ENCODE measurements at places on chromosomes 1 and 21. TPM values are rescaled to one million over a fixed set of nuclear protein-coding genes. Genes with fewer than 3 reads are reported as not detected.
A peak's percentile ranks its signal among the peaks of the same experiment; 100 is the strongest.

DNA sequence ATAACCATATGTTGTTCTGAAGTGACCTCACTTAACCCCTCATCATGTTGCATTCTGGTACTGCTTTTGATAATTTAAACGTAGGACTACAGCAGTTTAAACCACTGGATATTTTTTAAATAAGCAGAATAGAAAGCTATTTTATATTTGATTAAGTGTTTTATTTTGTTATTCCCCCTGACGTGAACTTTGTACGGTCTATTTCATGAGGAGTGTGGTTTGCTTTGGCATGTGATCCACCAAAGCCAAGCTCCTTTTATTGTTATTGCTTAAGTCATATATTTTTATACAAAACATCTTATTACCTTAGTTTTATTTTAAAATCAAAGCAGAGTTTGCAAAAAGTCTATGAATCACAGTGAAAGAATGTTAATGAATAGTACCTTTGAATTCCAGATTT, 101.4 kb upstream of the L1TD1 start:
- no peak for DNase-seq

- peak; percentile 22 for DNase-seq
Measured at GRCh38 chr1:8517661-8518489, 200.0 kb downstream of the SLC45A1 start.

GRCh38 chr1:155884982-155885381, 25.6 kb downstream of the SYT11 start:
- no peak for DNase-seq

GRCh38 chr1:167344112-167344511, 123.4 kb downstream of the POU2F1 start:
- no peak for DNase-seq

DNA sequence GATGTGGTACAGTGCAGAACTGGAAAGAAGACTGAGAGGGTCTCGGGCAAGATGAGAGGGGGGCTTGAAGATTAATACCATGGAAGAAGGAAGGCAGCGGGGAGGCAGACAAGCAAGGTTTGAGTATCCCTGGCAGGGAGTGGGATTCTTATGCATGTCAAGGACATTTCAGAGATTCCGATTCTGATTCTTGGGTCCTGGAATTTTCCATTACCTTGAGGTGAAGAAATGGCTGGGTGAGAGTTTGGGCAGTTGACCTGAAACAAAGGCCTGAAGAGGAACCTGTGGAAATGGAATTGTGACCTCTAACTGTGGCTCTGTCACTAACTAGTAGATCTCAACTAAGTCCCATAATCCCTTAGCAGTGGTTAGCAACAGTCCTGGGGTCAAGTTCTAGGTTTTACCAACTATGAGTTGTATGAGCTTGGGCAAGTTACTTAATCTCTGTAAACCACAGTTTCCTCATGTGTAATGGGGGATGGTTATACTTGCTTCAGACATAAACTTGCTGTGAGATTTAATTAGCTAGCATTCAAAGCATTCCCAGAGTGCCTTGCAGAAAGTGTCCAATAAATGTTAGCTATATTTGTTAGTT, 8.6 kb upstream of the ACTN2 start:
- DNase-seq = no peak

DNA sequence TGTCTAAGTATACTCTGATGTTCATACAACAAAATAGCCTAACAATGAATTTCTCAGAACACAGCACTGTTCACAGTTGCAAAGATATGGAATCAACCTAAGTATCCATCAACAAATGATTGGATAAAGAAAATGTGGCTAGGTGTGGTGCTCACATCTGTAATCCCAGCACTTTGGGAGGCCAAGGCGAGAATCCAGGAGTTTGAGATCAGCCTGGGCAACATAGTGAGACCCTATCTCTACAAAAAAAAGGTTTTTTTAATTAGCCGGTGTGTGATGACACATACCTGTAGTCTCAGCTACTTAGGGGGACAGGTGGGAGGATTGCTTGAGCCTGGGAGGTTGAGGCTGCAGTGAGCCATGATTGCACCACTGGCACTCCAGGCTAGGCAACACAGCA, 10.7 kb downstream of the IFNAR2 start:
- no peak for DNase-seq

DNA sequence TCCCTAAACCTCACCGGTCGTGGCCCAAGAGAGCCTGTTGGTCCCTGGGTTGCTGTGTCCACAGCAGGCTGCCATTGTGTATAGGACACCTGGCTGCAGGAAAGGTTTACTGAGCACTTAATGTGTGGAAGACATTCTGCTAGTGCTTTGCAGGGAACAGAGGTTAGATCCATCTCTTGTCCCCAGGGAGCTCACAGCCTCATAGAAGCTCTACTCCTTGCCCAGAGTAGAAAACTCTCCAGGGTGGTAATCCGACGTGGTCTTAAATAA, 16.9 kb upstream of the ALPL start:
- no peak for DNase-seq

DNA sequence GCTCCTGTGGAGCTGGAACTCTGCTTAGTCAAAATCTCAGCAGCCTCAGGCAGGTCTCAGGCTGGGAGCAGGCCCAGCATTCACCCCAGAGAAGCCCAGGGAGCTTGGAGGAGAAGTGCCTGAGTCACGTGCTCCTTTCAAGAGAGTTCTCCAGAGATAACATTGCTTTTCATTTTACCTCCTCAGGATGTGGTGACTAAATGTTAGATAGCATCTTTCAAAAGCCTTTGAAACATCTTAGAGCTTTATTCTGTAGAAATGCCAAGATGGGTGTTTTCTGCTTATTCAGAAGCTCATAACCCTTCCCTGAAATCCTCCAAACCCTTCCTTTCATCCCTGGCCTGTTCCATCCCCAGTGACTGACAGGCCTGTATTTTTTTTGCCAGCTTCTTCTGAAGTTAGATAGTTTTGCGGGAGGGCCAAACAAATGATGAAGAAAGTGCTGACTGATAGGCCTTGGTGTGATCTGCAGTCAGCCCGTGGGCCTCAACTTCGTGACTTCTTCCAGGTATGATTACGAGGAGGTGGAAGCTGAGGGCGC, 58.0 kb downstream of the PGM1 start:
- DNase-seq = peak; percentile 36

KRTAP13-2 gene
- not detected for total RNA-seq

BARHL2 gene
- not detected for total RNA-seq

OR2AK2 gene
- total RNA-seq = not detected

TNFRSF18 gene
- 0.22 TPM for total RNA-seq

TNFSF4 gene
- total RNA-seq = 7.0 TPM

Measured in lung microvascular endothelial cell (primary cell).